ENCODE measurements at places on chromosomes 12 and 14.

GRCh38 chr12:60100160-60100559 is 504.3 kb downstream of the SLC16A7 start:
- no peak for DNase-seq

DNA sequence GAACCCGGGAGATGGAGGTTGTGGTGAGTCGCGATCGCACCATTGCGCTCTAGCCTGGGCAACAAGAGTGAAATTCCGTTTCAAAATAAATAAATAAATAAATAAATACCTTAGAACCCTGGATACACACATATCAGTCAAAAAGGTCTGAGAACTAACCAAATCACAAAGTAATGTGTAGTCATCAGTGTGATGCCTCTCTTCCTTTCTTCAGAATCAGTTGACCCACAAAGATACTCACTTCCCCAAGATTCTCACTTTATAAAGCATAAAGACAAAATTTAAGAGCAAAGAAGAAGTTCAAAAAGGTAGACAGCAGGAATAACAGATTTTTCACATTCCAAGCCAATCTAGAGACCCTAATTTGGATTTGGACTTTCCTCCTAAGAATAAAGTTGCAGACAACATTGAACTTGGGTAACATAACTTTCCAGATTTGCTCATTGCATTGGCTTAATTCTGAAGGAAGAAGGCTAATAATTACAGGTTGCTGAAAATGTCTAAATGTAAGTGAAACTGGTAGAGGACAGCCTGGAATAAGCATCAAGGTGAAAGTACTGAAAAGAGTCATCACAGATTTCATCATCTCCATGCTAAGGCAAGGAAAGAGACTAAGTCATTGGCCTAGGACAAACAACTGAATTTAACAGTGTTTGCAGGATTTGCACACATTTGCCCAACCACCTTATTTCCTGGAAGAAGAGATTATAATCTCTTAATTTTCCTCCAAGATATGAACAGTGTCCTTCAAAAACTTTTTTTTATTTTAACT is 17.4 kb downstream of the TMED10 start:
- no peak for DNase-seq

DNA sequence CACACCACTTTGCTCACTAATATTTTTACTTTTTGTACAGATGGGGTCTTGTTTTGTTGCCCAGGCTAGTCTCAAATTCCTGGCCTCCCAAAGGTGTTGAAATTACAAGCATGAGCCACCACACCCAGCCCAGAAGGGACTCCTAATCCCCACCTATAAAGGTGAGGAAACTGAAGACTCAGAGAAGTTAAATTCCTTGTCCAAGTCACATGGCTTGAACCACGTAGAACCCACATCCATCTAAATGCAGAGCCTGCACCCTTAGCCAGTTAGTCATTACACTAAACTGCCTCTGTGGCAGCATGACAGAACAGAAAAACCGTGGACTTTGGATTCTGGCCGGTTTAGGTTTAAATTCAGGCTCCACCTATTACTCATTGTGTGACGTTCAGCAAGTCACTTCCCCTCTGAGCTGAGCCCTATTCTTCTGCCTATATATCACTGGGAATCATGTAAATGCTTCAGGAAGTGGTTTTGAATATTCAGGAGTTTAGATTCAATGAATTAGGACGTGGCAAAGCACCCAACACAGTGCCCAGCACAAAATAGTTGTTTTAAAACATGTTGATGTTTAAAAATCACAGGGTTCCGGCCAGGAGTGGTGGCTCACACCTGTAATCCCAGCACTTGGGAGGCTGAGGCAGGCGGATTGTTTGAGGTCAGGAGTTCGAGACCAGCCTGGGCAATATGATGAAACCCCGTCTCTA is 3.0 kb upstream of the CORO1C start:
- DNase-seq, result no peak

GRCh38 chr12:115335594-115335993 is 651.6 kb upstream of the TBX3 start:
- no peak for DNase-seq

- no peak for DNase-seq
These were observed 1.3 kb downstream of the RNASE6 start for GRCh38 chr14:20782280-20782890.

DNA sequence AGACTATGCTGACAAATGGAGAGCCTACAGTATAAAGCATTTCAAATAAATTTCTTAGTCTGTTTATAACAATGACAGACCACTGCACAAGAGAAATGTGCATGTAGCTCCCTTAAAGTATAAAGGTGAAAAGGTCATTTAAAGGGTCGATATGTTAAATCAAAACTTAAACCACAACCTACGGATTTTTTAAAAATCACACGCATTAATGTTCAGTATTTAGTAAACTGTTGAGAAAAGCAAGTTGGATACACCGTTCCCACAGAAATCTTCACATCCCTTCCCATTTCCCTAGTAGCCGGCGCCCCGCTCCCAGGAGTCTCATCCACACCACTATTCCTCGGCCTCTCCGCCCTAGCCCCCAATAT is 614 bp downstream of the FKBP3 start:
- DNase-seq, result peak; percentile 78

GRCh38 chr12:69897744-69898143 is 72.7 kb downstream of the MYRFL start:
- DNase-seq, result no peak

DNA sequence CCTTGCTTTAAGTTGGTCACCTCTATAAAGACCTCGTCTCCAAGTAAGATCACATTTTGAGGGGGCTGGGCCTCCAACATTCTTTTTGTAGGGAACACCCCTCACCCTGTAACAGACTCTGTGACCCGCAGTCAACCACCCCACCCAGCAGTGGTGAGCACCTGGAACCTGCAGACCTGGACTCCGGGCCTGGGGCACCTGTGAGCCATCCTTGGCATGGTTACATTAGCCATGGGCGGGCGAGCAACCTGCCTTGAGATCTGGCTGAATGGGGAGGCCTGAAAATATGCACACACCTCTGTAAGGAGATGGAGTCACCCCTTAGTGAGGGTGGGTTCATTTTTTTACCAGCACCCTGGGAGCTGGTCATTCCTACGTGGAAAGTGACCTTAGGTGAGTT is 95.3 kb downstream of the RIMBP2 start:
- no peak for DNase-seq

DNA sequence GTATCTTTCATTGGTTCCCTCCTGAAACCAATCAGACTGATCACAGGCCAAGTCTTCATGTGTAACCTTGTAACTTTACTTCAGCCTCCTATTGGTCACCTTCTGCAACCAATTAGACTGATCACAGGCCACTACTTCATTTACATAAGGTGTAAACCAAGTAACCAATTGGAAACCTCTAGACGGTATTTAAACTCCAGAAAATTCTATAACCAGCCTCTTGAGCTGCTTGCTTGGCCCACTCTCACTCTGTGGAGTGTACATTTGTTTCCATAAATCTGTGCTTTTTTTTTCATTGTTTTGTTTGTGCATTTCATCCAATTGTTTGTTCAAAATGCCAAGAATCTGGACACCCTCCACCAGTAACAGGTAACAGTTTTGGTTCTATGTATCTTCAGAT is 47.5 kb downstream of the EIF2S3B start:
- DNase-seq, result no peak

DNA sequence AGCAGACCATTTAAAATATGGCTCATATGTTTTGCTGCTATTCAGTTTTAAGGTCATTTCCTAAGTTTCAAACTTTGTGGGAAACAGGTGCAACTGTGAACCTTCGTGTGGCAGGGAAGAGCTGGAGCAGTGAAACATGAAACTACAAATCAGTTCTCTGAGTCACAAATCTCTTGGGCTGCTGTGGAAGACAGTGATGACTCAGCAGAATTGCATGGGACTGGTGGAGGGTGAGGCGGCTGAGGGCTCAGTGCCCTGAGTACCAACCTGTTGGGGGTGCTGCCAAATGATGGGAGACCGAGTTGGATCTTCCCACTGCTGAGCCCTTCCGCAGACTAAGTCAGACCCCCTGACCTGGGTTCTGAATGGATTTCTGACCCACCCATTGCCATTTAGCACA is 8.4 kb upstream of the CALM1 start:
- DNase-seq, result no peak

DNA sequence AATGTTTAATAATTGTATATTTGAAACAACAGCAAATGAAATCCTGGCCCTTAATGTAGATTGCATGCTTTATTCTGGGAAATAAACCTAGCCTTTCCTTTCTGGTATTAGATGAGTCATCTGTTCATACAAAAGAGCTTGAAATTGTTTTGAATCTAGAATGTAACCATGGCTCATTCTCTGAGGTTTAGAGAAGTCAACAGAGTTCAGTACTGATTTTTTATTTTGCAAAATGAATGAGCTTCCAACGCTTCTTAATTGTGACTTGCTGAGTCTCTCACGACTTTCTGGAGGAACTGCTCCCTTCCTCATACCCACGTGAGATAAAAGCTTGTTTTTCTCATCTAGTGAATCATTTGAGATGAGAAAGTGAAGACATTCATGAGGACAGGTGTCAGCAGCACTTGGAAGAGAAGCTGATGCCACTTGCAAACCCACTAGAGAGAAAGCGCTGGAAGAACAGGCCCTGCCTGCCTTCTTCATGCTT is 509.6 kb downstream of the VRK1 start:
- DNase-seq, result no peak

DNA sequence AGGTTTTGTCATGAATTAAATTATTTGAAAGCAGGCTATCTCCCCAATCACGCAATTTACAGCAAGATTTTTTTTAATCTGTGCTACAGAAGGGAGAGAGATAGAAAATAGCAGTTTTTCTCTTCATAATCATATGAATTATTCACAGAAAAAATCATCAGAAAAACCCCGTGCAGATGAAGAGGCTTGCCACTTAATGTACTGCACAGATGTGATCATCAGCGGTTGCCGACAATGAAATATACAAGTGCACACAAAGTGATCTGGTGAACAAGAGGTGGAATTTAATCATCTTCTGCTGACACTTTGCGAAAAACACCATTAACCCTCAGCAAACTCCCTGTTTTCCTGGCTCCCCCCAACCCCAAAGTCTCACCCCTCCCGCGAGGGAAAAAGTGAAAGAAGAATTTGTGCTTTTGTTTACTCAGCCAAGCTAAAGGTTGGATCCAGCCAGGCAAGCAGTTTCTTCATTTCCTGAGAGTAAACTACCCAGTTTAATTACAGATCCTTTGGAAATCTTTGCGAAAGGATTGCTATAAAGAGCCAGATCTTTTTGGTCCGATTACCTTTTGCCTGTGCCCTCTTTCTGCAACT is 3.1 kb upstream of the LMO3 start:
- DNase-seq, result peak; percentile 61

- no peak for DNase-seq
These were observed 33.1 kb downstream of the ASCL4 start for GRCh38 chr12:107807471-107808150.

DNA sequence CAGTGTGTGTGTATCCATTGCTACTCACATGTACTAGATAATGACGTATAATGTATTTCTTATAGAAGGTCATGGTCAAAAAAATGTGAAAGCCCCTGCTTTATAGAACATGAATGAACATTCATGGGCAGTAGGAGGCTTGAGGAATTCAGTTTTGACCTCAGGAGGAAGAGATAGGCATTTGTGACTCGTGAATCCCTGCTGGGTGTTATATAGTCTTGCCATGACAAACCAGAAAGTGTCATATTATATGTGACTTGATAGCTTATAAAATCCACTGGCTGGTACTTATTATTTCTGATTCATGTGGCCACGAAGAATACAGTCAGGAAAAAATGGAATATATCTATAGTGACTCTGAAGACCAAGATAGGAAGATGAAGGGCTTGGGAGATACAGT is 287.6 kb downstream of the CEP128 start:
- no peak for DNase-seq

DNA sequence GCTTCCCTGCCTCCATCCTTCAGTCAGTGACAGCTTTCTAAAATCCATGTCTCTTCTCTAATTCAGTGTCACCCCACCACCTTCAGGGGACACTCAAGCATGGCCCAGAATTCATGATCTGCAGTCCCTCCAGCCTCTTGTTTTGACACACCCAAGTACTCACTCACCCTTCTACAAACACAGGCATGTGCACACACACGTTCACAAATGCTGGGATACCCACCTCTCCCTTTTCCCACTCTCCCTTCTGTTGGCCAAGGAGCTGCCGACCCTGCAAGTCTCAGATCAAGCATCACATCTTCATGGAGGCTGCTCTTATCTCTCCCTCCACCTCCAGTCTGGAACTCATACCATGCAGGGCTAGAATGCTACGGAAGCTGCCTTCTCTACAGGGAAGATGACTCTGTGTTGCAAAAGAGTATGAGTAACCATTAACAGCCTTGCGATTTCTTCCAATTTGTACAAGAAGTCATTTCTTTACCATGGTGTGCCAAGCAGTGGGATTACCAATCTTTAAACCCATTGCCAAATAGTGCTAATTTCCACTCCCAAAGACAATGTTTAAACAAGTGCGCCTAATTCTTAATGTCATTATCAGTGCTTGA is 196.1 kb downstream of the BCL11B start:
- no peak for DNase-seq

- DNase-seq, result no peak
These were observed 33.9 kb downstream of the TMEM19 start for GRCh38 chr12:71719647-71720370.

- no peak for DNase-seq
These were observed 121.1 kb downstream of the PLXNC1 start for GRCh38 chr12:94269316-94269999.

- no peak for DNase-seq
These were observed 340.3 kb upstream of the PDE3A start for GRCh38 chr12:20028033-20028432.

GRCh38 chr12:109702111-109702841 is 11.3 kb upstream of the FAM222A start:
- no peak for DNase-seq

DNA sequence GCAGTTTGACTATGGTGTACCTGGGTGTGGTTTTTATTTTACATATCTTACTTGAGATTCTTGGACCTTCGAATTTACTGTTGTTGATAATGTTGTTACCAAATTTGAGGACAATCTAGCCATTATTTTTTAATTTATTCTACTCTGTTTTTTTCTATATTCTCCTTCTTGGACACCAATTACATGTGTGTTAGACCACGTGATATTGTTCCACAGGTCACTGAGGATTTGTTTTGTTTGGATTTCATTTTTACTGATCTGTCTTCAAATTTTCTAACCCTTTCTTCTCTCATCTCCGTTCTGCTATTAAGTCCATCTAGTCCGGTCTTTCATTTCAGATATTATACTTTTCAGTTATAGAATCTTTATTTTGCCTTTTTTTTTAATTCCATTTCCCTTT is 204.9 kb upstream of the BCL2L14 start:
- no peak for DNase-seq

GRCh38 chr12:76848132-76848531 is 30.7 kb downstream of the CSRP2 start:
- DNase-seq, result no peak

GRCh38 chr14:96207686-96208085 is 3.0 kb downstream of the BDKRB2 start:
- DNase-seq, result no peak

DNA sequence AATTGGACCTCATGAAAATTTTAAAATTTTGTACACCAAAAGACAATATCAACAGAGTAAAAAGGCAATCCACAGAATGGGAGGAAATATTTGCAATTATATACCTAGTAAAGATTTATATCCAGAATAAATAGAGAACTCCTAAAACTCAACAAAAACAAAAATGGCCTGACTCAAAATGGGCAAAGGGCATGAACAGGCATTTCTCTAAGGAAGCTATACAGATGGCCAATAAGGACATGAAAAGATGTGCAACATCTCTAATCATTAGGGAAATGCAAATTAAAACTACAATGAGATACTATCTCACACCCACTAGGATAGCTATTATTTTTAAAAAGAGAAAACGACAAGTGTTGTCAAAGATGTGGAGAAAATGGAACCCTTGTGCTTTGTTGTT is 10.9 kb upstream of the APOF start:
- no peak for DNase-seq

- no peak for DNase-seq
These were observed 494.7 kb downstream of the NPAS3 start for GRCh38 chr14:33433396-33433795.

- DNase-seq, result no peak
These were observed 515 bp upstream of the ABCC9 start for GRCh38 chr12:21941506-21942376.
